ENCODE measurements at places on chromosomes 3 and 15.

GRCh38 chr3:116034794-116035193 is 410.5 kb downstream of the LSAMP start:
- DNase-seq = no peak

- peak; percentile 8 for DNase-seq
Observed at GRCh38 chr3:57910990-57911389, 97.2 kb upstream of the FLNB start.

- DNase-seq = peak; percentile 5
Observed at GRCh38 chr3:17233398-17233800, 348.6 kb downstream of the PLCL2 start.

DNA sequence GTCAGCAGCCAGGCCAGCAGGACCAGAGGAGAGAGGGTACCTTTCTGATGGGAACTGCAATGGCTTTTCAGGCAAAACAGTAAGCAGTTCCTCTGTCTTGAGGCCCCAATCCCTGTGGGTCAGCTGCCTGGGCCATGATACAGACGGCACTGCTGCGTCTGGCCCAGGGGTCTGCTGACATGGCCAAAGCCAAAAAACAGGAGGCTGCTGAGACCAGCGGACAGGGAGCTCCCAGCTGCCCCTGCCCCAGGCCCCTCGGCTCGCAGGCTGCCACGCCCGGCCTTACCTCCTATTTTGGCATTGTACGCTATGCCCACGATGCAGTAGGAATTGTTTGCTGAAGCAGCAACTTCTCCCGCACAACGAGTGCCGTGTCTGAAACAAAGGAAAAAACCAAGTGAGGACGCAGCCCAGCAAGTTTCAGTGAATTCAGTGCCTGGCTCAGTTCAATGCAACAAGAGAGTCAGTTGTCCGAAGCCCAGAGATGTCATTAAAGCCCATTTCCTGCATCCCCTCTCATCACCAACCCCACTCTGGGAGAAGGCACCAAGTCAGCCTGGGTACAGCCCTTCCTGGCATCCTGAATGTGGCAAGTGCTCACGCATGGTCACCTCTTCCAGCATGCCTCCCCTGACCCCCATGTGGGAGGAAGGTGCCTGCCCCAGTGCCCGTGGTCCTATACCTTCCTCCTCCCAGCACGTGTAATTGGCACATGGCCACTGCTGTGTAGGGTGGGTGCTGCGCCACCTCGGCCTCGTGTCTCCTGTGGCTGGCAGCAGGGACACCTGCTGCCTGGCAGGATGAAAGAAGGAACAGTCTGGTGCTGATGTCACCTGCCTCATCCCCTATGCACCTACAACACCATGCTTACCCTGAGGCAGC is 61.7 kb downstream of the PCSK6 start:
- DNase-seq = no peak

DNA sequence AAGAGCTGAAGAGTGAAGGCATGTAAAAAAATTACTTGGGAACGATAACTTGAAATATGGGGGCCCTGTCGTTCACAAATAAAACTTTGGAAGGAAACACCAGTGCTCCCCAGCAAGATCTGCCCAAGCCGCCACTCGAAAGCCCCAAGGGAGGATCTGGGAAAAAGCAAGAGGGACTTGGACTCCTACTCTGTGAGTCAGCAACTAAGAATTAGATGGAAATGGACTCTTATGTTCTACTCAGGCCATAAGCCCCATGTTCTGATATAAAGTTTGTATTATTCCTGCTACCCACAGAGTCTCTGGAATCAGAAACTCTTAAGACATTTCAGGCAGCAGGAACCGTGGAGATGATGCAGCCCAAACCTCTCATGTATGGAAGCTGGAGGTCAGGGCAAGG is 75.7 kb downstream of the ITGB5 start:
- no peak for DNase-seq

DNA sequence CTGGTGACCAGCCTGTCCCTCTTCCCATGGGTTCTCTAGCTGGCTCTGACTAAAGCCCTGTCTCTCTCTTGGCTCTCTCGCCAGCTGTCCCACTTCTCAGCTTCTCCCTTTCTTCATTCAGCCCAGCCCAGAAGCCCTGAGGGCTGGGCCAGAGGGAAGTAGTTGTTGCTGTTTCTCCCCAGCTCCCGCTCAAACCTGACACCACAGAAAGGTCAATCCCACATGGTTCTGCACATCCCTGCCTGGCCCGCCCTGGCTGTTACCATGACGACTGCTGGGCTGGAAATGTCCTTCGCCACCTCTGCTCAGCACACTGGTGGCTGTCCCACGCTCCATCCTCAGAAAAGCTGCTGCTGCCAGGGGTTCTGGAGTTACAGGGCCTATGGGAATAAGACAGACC is 25.9 kb downstream of the CCDC32 start:
- DNase-seq = no peak

GRCh38 chr3:131616719-131617118 is 113.9 kb upstream of the MRPL3 start:
- DNase-seq = no peak

DNA sequence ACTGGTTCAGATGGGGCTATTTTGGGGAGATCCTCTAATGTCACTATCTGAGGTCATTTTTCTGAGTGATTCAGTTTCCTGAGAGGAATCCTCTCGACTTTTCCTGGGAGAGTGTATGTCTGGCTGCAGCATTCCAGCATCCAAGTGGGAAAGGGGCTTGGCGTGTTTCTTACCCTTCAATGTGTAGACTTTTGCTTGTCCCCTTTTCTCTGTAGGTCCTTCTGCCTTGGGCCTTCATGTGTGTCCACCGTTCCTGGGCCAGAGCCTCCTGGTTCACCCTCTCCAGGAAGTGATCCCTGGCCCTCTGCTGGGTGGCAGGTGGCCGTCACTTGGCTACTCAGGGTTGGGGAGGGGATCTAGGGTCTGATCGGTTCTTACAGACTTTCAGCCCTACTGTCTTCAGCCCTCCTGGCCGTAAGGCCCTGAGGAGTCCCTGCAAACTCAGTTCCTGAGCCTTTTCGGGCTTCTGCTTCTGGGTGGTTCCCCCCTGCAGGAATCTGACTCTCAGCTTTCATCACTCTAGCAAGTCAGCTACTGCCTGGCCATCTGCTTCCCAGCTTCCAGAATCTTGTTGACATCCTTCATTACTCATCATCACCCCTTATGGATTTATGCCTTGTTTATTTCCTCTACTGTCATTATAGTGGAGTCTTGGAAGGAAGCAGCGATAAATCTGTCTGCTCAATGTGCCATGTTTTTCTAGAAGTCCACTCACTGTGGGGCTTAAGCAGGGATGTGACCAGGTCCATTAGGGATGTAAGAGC is 36.5 kb downstream of the GOLGA6L10 start:
- no peak for DNase-seq

DNA sequence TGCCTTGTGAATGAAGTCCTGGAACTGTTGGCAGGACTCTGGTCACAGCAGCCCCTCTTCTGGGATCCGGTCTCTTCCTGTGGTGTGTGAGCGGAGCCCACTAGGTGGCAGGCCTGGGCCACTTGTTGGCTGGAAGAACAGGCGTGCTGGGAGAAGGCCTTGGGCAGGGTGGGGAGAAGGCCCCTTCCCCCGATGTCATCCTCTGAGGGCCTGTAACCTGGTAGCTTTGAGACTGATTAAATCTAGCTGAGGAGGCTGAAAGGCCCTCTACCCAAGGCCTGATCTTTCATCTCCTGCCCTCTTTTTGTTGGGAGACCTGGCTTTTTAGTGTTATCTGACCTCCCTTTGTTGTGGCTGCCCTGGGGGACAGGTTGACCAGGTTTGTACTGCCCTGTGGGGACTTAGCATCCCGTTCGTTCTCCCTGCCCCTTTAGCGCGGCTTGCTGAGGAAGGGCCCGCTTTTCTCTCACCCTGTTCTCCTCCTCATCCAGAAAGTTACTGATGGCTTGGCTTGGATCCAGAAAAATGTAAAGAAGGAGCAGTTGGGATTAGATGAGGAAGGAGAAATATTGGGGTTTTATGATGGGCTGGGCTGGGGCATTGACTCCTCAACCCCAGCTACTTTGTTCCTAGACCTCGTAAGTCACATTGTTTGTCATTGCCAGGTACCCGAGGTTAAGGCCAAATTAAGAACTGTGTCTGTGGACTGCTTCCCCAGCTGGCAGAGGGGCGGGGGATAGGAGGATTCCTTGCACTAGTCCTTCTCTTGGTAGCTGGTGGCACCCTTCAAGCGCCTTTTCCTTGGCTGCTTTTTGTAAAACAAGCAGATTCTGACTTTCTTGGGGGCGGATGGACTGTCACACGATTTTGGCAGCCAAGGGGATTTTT is 48.5 kb downstream of the CHCHD6 start:
- peak; percentile 63 for DNase-seq

- no peak for DNase-seq
Observed at GRCh38 chr15:69131362-69132220, 28.8 kb upstream of the GLCE start.

- DNase-seq = peak; percentile 50
Observed at GRCh38 chr3:128794770-128795649, 69.0 kb downstream of the RAB7A start.

DNA sequence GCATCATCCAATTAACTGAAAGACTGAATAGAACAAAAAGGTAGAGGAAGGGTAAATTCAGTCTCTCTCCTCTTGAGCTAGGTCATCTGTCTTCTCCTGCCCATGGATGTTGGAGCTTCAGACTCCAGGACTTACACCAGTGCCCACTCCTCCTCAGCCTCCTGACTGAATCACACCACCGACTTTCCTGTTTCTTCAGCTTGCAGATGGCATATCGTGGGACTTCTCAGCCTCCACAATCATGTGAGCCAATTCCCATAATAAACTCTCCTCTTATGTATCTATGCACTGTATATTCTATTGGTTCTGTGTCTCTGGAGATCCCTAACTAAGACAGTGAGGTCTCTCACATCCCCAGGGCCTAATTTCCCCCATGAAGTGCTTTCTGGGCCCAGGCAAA is 140.4 kb downstream of the CD47 start:
- no peak for DNase-seq

GRCh38 chr3:156274791-156275190 is 154.4 kb downstream of the KCNAB1 start:
- DNase-seq = no peak

DNA sequence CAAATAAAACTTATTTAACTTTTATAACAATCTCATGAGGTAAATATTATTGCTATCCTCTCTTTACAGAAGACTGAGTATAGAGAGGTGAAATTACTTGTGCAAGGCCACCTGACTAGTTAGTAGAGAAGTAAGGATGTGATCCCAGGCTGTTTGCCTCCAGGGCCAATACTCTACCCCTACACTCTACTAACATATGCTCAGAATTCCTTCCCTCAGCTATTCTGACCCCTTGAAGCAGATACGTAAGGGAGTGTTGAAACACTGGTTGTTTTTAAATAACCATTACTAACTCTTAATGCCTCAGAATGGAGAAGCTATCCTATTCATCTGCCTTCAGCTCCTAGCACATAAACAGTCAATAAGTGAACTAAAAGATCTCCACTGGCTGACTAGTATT is 24.1 kb downstream of the CSTA start:
- DNase-seq = no peak

GRCh38 chr3:36846406-36846805 is 82.1 kb upstream of the DCLK3 start:
- no peak for DNase-seq

DNA sequence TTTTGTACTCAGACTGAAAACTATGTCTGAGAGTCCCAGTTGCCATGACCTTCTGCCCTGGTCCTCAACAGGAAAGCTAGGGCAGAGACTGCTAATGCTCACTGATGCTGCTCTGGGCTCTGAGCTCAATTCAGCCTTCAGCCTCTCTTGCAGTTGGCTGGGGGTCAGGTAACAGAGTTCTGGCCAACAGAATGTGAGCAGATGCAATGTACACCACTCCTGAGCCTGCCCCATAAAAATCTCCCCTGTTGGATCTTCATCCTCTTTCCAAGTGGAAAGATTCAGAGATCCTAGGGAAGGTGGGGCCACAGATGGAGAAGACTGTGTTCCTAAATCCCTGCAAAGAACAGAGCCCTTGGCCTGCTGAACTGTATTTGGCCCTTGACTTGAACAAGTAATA is 87.8 kb downstream of the PDZRN3 start:
- DNase-seq = no peak

GRCh38 chr3:47250309-47251060 is 32.1 kb downstream of the KIF9 start:
- DNase-seq = no peak

DNA sequence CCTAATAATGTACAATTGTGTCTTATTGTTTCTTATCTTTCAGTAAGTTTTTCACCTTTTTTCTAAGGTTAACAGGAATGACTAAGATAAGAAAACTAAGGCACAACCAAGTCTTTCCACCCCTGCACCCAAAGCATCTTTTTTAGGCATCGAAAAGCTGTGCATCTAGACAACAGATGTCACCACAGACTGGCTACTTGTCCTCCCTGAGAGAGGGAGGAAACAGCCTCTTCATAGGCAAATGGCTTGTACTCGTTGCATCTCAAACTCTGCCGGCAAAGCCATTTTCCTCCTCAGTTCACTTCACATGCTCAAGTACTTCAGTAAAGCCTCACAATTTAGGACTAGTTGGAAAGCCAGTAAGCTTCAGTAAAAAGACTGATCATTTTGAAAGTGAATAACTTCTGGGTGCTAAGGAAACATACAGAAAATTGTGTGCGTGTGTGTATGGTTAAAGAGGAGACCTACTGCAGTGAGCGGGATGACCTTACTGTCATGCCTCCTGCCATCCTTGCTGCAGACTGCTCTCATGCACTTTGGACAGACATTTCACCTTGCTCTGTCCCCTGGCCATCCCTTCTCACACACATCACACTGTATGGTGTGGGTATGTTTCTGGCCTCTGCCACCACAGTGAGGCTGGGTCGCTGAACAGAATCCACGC is 36.5 kb upstream of the HACD2 start:
- no peak for DNase-seq

DNA sequence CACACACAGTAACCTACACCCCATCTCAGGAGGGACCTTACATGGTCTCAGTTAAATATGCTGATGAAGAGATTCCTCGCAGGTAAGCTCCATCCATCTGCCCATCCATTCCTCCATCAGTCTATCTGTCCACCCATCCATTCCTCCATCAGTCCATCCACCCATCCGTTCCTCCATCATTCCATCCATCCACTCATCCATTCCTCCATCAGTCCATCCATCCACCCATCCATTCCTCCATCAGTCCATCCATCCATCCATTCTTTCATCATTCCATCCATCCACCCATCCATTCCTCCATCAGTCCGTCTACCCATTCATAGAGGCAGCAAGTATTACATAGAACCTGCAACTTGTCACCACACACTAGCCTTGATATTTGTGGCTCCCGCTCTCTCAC is 77.9 kb downstream of the DNASE1L3 start:
- no peak for DNase-seq

DNA sequence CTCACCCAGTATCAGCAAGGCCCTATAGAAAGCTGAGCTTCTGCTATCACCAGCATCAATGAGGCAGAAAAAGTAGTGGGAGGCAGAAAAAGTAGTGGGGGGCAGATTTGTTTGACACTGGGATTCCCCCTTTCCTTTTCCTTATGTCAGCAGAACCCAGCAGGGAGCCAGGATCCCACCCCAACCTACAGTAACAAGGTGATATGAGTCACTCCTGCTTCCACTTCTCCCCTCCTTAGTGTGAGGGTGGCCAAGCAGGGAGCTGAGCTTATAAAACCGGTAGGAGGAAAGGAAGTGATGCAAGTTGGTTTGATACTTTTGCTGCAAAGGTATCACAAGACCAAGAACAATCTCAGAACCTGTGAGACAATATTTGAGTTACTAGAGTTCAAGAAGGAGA is 128.7 kb downstream of the SCAPER start:
- DNase-seq = peak; percentile 5

GRCh38 chr3:53525765-53526703 is 31.6 kb downstream of the CACNA1D start:
- DNase-seq = no peak
